Heart right ventricle (tissue), 16 donors: ENCODE measurements at places on chromosomes 13 and 19. TPM values are rescaled to one million over a fixed set of nuclear protein-coding genes. Genes with fewer than 3 reads are reported as not detected.

S1PR5 gene
- total RNA-seq, result 0.77 TPM

ZNF763 gene
- 6.1 TPM for total RNA-seq

TUBA3C gene
- total RNA-seq, result not detected

CEACAM5 gene
- not detected for total RNA-seq

KRTDAP gene
- not detected for total RNA-seq

NLRP5 gene
- total RNA-seq, result not detected

ZNF441 gene
- total RNA-seq, result 6.8 TPM

SYT5 gene
- not detected for total RNA-seq

PAN3 gene
- 10.7 TPM for total RNA-seq

MBNL2 gene
- total RNA-seq, result 89.2 TPM

NLRP7 gene
- not detected for total RNA-seq

DENND1C gene
- total RNA-seq, result 1.6 TPM

DLL3 gene
- not detected for total RNA-seq

APOE gene
- 6.0 TPM for total RNA-seq

ATP4A gene
- total RNA-seq, result not detected

GNA15 gene
- 8.9 TPM for total RNA-seq

DNA sequence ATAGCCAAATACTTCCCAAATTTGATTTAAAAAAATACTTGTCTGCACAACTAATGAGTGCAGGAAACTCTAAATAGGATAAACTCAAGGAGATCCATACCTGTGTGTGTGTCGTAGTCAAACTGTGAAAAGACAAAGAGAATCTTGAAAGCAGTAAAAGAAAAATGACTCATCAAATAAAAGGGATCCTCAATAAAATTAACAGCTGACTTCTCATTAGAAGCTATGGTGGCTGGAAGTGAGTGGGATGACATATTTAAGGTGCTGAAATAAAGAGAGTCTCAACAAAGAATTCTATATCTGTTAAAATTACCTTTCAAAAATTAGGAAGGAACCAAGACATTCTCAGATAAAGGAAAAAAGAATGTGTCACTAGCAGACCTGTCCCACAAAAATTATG lies 13.7 kb downstream of the RNASEH2B start:
- H3K4me1 ChIP-seq, result no peaks in the 10 kb centered on the region
- no peak overlapping the region for H3K4me3 ChIP-seq
- no peaks in the 10 kb centered on the region for H3K27me3 ChIP-seq

DNA sequence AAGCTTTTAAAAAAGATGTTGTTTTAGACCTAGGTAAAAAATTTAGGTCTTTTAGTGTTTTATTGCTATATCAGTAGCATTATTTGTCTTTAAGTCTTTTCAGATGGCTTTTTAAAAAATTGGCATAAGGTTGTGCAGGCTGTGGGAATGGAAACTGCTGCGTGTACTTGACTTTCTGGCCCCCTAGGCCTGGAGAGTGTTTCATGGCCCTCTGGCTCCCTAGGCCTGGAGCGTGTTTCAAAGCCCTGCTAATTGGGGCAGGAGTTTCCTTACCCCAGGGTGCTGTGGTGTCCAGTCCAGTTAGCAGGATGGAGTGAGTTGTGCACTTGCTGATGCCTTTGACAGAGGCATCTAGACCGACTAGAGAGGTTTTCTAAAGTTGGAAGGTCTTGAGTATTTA lies 23.8 kb downstream of the PRAM1 start:
- H3K4me3 ChIP-seq, result no peak overlapping the region
- no peak for DNase-seq
- peaks cover 14% of the 10 kb centered on the region for H3K4me1 ChIP-seq

- H3K4me3 ChIP-seq, result no peak overlapping the region
- H3K27ac ChIP-seq, result no peak overlapping the region
- DNase-seq, result no peak
- no peaks in the 10 kb centered on the region for H3K4me1 ChIP-seq
Observed at GRCh38 chr13:48055712-48056111, 18.2 kb downstream of the NUDT15 start.

GRCh38 chr19:57633832-57634131 lies 814 bp downstream of the ZNF211 start:
- no peaks in the 10 kb centered on the region for H3K27me3 ChIP-seq
- peak overlapping the region; percentile 90 for H3K27ac ChIP-seq
- H3K36me3 ChIP-seq, result peaks cover 39% of the 10 kb centered on the region
- peak overlapping the region; percentile 96 for H3K4me3 ChIP-seq
- H3K4me1 ChIP-seq, result peaks cover 15% of the 10 kb centered on the region

- H3K4me1 ChIP-seq, result no peaks in the 10 kb centered on the region
- no peak for DNase-seq
- H3K27ac ChIP-seq, result no peak overlapping the region
- peaks cover 1% of the 10 kb centered on the region for H3K27me3 ChIP-seq
- no peaks in the 10 kb centered on the region for H3K36me3 ChIP-seq
- no peak overlapping the region for H3K4me3 ChIP-seq
Observed at GRCh38 chr19:39546599-39546998, 6.6 kb upstream of the EID2 start.

DNA sequence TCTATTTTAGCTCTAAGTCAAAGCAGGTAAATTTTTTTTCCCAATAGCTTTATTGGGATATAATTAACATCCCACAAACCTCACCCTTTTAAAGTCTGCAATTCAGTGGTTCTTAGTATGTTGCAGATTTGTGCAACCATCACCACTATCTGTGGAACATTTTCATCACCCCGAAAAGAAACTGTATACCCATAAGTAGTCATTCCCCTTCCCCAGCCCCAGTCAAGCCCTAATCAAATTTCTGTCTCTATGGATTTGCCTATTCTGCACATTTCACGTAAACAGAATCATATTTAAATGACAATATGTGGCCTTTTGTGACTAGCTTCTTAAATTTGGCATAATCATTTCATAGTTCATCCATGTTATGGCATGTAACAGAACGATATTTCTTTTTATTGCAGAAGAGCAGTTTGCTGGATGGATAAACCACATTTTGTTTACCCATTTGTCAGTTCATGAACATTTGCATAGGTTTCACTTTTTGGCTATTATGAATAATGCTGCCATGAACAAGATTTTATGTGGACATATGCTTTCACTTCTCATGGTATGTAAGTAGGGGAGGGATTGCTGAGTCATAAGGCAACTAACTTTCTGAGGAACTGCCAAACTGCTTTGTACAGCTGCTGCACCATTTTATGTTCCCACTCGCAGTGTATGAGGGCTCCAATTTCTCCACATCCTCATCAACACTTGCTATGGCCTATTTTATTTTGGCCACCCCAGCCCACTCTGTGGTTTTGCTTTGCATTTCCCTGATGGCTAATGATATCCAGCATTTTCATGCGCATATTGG lies 10.9 kb downstream of the SLC46A3 start:
- no peaks in the 10 kb centered on the region for H3K36me3 ChIP-seq
- no peak for DNase-seq
- no peaks in the 10 kb centered on the region for H3K27me3 ChIP-seq
- H3K4me3 ChIP-seq, result no peak overlapping the region

DNA sequence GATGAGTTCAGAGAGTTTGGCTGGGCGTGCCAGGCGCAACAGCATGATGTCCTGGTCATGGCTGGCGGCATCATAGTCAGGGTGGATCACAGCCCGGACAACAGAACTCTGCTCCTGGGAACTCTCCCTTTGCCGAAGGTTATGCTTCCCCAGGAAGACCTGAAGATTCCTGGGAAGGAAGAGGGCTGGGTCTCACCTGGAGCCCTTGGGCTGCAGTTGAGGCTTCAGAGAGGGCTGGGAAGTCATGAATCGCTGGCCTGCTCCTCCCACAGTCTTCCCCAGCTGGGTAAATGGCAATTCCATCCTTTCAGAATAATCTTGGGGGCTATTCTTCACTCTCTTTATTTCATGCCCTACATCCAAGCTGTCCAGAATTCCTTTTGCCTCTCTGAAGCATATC lies 6.0 kb downstream of the KLK6 start:
- H3K36me3 ChIP-seq, result no peaks in the 10 kb centered on the region
- H3K4me3 ChIP-seq, result no peak overlapping the region
- DNase-seq, result no peak

GRCh38 chr13:110108348-110109139 lies 198.4 kb downstream of the COL4A1 start:
- peaks cover 4% of the 10 kb centered on the region for H3K4me1 ChIP-seq
- no peak overlapping the region for H3K4me3 ChIP-seq
- no peaks in the 10 kb centered on the region for H3K36me3 ChIP-seq
- no peak overlapping the region for H3K27ac ChIP-seq
- H3K27me3 ChIP-seq, result no peaks in the 10 kb centered on the region

GRCh38 chr13:23915308-23915707 lies 18.0 kb upstream of the C1QTNF9B start:
- H3K27me3 ChIP-seq, result peaks cover 6% of the 10 kb centered on the region
- H3K4me3 ChIP-seq, result no peak overlapping the region
- no peaks in the 10 kb centered on the region for H3K4me1 ChIP-seq
- DNase-seq, result no peak

DNA sequence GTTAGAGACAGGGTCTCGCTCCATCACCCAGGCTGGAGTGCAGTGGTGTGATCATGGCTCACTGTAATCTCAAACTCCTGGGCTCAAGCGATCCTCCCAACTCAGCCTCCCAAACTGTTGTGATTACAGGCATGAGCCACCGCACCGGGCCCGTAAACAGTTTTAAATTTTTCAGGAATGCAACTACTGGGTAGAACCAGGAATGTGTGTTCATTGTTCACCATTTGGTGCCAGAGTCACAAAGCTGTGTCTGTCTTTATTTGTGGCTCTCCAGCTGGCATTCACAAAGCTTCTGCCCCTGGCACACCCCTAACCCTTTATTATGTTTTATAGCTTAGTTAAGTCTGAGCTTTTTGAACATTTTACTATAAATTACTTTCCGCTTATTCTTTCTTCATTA lies 19.8 kb upstream of the ACP7 start:
- H3K4me1 ChIP-seq, result no peaks in the 10 kb centered on the region
- no peak overlapping the region for H3K27ac ChIP-seq
- H3K27me3 ChIP-seq, result peaks cover 18% of the 10 kb centered on the region
- no peak for DNase-seq
- H3K36me3 ChIP-seq, result no peaks in the 10 kb centered on the region

GRCh38 chr13:25453850-25454365 lies 82.1 kb downstream of the ATP8A2 start:
- DNase-seq, result no peak
- H3K36me3 ChIP-seq, result no peaks in the 10 kb centered on the region
- no peaks in the 10 kb centered on the region for H3K27me3 ChIP-seq
- H3K4me1 ChIP-seq, result no peaks in the 10 kb centered on the region

DNA sequence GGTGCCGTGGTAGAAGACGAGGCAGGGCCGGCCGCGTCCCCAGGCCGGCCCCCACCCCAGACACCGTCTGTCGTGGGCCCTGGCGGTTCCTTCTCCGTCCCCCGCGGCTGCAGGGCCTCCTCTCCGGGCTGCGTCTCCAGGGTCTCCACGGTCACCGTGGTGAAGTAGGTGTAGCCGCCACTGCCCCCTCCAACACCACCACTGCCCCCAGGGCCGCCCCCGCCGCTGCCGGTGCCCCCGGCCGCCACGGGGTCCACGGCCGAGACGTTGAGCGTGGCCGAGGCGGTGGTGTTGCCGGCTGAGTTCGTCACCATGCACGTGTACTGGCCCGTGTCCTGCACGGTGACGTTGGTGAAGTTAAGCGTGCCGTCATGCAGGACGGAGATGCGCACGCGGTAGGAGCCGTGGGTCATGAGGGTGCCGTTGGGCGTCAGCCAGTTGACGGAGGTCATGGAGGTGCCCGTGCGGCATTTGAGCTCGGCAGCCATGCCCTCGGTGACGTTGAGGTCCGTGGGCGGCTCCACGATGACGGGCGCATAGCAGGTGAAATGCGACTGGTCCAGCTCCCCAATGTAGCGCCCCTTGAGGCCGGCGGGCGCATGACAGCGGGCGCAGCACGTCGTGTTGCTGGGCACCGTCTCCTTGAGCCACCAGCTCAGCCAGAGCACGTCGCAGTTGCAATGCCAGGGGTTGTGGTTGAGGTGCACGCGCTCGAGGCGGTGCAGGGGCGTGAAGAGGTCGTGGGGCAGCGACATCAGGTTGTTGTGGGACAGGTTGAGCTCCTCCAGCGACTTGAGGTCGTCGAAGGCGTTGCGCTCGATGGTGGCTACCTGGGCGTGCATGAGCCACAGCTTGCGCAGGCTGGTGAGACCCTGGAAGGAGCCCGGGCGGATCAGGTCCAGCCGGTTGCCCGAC lies 4.6 kb upstream of the ASPDH start:
- no peaks in the 10 kb centered on the region for H3K4me1 ChIP-seq
- DNase-seq, result no peak
- peaks cover 13% of the 10 kb centered on the region for H3K27me3 ChIP-seq
- no peak overlapping the region for H3K4me3 ChIP-seq
- H3K36me3 ChIP-seq, result no peaks in the 10 kb centered on the region
- H3K27ac ChIP-seq, result no peak overlapping the region

GRCh38 chr13:38954291-38954690 lies 36.3 kb downstream of the STOML3 start:
- H3K27me3 ChIP-seq, result no peaks in the 10 kb centered on the region
- H3K4me1 ChIP-seq, result no peaks in the 10 kb centered on the region
- DNase-seq, result no peak
- no peak overlapping the region for H3K4me3 ChIP-seq
- no peak overlapping the region for H3K27ac ChIP-seq
- no peaks in the 10 kb centered on the region for H3K36me3 ChIP-seq

GRCh38 chr19:3378352-3379150 lies 12.2 kb downstream of the NFIC start:
- H3K4me3 ChIP-seq, result no peak overlapping the region
- peak overlapping the region; percentile 93 for H3K27ac ChIP-seq
- H3K27me3 ChIP-seq, result no peaks in the 10 kb centered on the region
- peaks cover 50% of the 10 kb centered on the region for H3K4me1 ChIP-seq
- peaks cover 7% of the 10 kb centered on the region for H3K36me3 ChIP-seq

- no peaks in the 10 kb centered on the region for H3K4me1 ChIP-seq
- peaks cover 8% of the 10 kb centered on the region for H3K27me3 ChIP-seq
- no peak overlapping the region for H3K27ac ChIP-seq
- H3K4me3 ChIP-seq, result no peak overlapping the region
- H3K36me3 ChIP-seq, result no peaks in the 10 kb centered on the region
Observed at GRCh38 chr13:114202581-114202980, 23.5 kb downstream of the CFAP97D2 start.

DNA sequence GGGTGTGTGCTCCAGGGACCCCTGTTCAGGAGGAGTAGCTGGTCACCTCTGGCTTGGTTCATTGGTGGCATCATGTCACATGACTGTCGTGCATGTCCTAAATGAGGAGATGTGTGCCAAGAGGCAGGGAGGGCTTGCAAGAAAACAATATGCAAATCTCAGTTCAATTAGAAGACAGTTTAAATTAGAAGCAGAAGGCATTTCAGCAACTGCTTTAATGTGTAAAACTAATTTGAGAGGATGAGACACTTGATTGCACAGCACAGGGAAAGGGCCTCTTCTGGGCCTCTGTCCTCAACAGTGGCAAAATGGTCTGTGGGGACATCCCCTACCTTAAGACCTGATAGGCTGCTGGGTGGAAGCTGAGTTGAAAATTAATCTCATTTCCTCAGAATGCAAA lies 54.6 kb downstream of the SPATA13 start:
- peaks cover 38% of the 10 kb centered on the region for H3K4me1 ChIP-seq
- H3K27me3 ChIP-seq, result no peaks in the 10 kb centered on the region
- H3K27ac ChIP-seq, result no peak overlapping the region
- no peak overlapping the region for H3K4me3 ChIP-seq
- DNase-seq, result no peak

- H3K27ac ChIP-seq, result no peak overlapping the region
- H3K4me3 ChIP-seq, result no peak overlapping the region
- DNase-seq, result no peak
- peaks cover 15% of the 10 kb centered on the region for H3K4me1 ChIP-seq
- H3K27me3 ChIP-seq, result peaks cover 6% of the 10 kb centered on the region
Observed at GRCh38 chr19:17944301-17944700, 11.5 kb downstream of the CCDC124 start.
